H9 (cell line): ENCODE measurements at places on chromosomes 2 and 18. TPM values are rescaled to one million over a fixed set of nuclear protein-coding genes. Genes with fewer than 3 reads are reported as not detected.

- H3K27me3 ChIP-seq, result no peaks in the 10 kb centered on the region
- H3K4me3 ChIP-seq, result no peak overlapping the region
- no peak for DNase-seq
- no peak overlapping the region for H3K27ac ChIP-seq
- H3K4me1 ChIP-seq, result no peaks in the 10 kb centered on the region
Measured at GRCh38 chr2:6878549-6878948, 972 bp downstream of the RSAD2 start.

DNA sequence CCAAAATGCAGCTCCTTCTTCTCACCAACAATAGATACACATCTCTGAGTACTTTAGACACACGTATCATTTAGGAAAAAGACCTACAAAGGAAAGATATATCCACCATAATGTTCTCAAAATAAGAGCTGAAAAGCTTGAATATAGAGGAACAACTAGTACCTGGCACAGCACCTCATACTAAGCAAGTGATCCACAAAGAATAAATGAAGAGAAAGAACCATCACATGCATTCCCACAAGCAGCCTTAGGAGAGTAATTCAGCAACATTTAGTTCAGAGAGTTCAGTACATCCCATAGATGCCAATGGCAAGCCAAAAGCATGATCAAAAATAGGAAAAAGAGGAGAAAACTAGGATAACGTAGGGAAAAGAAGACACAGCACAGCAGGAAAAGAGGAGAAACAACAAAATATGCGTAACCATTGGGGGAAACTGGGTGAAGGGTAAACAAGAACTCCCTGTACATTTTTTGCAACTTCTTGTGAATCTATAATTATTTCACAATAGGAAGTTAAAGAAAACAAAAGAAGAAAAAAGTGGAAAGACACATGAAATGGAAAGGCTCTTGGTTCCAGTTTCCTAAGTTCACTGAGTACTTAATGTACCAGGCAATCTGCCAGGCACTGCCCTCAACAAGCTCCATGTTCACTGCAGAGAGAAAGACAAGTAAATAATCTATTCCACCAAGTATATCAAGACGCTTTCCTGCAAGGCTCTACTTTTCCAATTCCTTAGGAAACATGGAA lies 22.3 kb downstream of the CLASP1 start:
- no peak overlapping the region for H3K27ac ChIP-seq
- no peak overlapping the region for H3K4me3 ChIP-seq
- H3K4me1 ChIP-seq, result no peaks in the 10 kb centered on the region
- DNase-seq, result no peak
- no peaks in the 10 kb centered on the region for H3K27me3 ChIP-seq

DNA sequence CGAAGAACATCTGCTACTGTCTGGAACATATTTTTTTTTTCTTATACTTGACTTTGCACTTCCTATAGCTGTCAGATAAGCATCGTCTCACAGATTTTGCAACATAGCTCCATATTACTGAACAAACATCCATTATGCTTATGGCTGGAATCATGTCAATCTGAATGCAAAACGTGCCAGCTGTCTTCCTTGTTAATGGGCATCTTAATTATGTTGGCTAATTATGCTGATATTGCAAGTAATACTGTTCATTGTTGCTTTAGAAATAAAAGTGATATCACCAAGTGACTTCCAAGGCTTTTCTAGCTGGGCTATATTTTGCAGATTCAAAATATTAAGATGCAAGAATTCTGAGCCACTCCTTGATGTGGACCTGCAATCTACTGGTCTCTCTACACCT lies 176.8 kb downstream of the ARL4C start:
- no peak overlapping the region for H3K4me3 ChIP-seq
- DNase-seq, result no peak
- H3K27me3 ChIP-seq, result no peaks in the 10 kb centered on the region
- no peaks in the 10 kb centered on the region for H3K36me3 ChIP-seq

GRCh38 chr2:119276864-119277263 lies 53.2 kb downstream of the STEAP3 start:
- H3K27me3 ChIP-seq, result no peaks in the 10 kb centered on the region
- no peak overlapping the region for H3K27ac ChIP-seq
- H3K4me1 ChIP-seq, result no peaks in the 10 kb centered on the region
- no peaks in the 10 kb centered on the region for H3K36me3 ChIP-seq

GRCh38 chr2:66271777-66272176 lies 163.1 kb upstream of the MEIS1 start:
- no peaks in the 10 kb centered on the region for H3K27me3 ChIP-seq
- peaks cover 2% of the 10 kb centered on the region for H3K4me1 ChIP-seq
- no peak overlapping the region for H3K4me3 ChIP-seq
- H3K36me3 ChIP-seq, result no peaks in the 10 kb centered on the region

GRCh38 chr2:27891673-27892105 lies 1.2 kb downstream of the BABAM2 start:
- H3K36me3 ChIP-seq, result no peaks in the 10 kb centered on the region
- no peak overlapping the region for H3K27ac ChIP-seq
- no peak for DNase-seq
- H3K27me3 ChIP-seq, result no peaks in the 10 kb centered on the region
- no peaks in the 10 kb centered on the region for H3K4me1 ChIP-seq

DNA sequence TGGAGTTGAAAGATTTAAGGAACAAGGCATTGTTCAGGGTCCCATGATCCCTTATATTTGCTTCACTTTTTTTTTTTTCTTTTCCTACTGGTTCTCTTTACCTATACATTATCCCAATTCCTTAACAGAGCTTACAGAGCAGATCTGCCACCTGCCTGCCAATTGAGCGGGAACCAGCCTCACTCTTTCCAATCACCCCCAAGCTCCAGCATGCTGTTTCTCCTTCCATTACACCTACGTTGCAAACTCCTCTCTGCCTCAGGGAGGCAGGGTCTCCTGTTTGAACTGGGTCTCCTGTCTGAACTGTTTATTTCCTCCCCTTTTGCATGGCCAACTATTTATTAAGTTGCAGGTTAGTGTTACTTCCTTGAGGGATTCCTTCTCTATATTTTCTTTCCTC lies 77.2 kb upstream of the SLC38A11 start:
- H3K36me3 ChIP-seq, result no peaks in the 10 kb centered on the region
- no peak overlapping the region for H3K4me3 ChIP-seq
- H3K27ac ChIP-seq, result no peak overlapping the region
- H3K4me1 ChIP-seq, result no peaks in the 10 kb centered on the region
- H3K27me3 ChIP-seq, result no peaks in the 10 kb centered on the region

DNA sequence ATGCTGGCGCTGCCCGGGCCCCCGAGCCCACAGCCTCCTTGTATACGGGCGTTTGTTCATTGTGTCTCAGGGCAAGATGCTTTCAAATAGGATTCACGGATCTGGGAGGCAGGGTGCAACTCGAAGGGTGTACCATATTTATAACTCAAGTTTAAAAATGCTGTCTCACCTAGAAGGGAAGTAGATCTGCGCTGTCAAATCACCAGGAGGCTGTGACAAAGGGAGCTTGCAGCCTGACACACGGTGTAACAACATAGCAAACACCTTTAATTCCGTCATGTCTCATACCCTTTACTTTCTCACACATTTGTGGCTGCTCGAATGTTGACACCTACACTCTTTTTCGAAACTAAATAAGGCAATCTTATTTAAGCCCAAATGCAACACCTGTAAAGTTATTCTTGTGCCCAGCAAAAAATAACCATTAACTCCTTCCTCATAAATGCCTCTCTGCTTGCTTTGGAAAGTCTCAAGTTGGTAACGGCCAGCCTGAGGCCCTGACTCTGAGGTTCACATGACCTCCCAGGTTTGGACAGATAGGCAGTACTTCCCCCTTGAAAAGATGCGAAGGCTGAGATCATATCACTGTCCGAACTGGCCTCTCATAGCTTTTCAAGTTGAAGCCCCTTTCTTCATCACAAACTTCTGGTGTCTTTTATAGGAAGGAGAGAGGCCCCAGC lies 11.6 kb downstream of the ZEB2 start:
- H3K4me1 ChIP-seq, result peaks cover 16% of the 10 kb centered on the region
- no peak for DNase-seq
- H3K4me3 ChIP-seq, result no peak overlapping the region
- peaks cover 23% of the 10 kb centered on the region for H3K27me3 ChIP-seq
- no peak overlapping the region for H3K27ac ChIP-seq
- H3K36me3 ChIP-seq, result no peaks in the 10 kb centered on the region

DNA sequence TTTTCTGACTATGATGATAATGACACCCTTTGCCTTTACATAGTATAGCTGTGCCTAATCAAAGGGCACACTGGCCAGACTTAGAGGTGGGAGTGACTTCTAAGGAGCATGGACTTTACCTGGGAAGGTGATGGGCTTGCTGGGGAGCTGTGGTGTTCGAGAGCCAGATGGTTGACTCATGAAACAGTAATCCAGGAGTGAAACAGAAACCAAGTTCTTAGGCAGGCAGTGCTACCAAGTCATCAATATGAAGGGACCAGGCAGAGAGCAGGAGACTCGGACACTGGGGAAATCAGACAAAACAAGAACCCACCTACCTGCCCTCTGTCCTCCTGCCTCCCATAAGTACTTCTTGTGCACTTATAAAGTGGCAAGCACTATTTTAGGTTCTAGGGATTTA lies 430.4 kb downstream of the DLGAP1 start:
- H3K27me3 ChIP-seq, result no peaks in the 10 kb centered on the region
- peaks cover 4% of the 10 kb centered on the region; the same call in 1 of the 2 replicates for H3K4me1 ChIP-seq
- DNase-seq, result no peak
- no peak overlapping the region for H3K4me3 ChIP-seq
- peaks cover 18% of the 10 kb centered on the region for H3K36me3 ChIP-seq

Gene RTP5
- not detected in 2 replicates for total RNA-seq
